ENCODE measurements at places on chromosomes 7 and 10.

- no peak for DNase-seq
Measured at GRCh38 chr7:31311552-31311951, 29.0 kb downstream of the NEUROD6 start.

DNA sequence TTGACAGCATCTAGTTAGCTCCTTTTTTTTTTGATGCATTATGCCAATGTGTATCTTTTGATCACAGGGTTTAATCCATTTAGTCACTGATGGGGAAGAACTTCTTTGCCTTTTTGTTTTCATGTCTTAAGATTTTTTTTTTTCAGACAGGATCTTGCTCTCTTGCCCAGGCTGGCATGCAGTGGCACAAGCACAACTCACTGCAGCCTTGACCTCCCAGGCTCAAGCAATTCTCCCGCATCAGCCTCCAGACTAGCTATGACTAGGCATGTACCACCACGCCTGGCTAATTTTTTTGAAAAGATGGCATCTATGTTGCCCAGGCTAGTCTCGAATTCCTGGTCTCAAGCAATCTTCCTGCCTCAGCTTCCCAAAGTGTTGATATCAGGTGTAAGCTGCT lies 46.4 kb upstream of the PLA2G12B start:
- DNase-seq, result no peak

DNA sequence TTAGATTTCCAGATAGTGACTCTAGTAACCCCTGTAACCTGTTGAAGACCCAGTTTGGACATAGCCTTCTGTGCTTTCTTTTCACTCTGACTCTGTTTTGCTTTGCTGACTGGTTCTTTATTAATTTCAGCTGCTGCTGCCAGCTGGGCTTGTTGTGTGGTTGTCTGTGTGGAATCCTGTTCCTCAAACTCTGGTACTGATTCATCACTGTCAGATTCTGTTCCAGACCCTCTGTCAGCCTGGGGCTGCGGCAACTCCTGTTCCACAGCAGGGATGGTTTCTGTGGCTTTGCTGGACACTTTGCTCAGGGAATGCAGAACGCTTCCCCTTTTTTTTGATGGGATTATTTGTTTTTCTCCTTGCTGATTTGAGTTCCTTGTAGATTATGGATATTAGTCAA lies 104.9 kb downstream of the SEC23IP start:
- DNase-seq, result no peak

DNA sequence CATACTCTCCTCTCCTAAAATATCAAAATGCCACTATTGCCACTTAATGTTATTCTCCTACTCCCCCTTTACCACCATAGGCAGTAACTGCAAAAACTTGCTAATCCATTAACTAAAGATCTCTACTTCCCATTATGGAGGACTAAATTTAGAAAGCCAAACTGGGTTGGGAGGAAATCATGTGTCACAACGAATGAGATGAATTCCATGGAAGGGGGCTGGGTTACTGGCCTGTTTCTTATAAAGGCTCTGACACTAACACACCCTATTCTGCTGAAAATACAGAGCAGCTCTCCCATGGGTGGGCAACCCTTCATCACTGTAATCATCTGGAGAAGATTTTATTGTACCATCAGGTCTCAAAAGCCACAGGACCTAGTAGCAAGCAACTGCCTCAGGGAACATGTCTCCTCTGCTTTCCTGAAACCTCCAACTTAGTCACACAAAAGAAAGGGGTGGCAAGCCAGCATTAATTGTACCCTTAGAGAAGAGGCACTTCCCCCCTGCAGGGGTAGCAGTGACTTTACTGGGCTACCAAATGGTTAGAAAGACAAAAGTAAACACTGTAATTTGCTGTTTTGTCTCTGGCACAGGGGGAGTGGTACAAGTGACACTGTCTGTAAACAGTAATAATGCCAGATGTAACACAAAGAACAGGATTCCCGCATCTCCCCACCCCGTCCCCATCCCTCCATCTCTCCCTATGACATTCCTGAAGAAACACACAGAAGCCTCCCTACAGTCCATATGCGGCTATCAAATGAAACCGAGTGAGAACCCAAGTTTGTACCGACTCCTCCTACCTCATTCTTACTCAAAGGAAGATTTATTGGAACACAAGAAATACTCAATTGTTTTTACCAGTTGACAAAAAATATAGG lies 81.6 kb downstream of the ARMH3 start:
- no peak for DNase-seq

GRCh38 chr10:73097305-73097670 lies 622 bp upstream of the P4HA1 start:
- no peak for DNase-seq

All from activated CD4-positive, alpha-beta T cell treated with anti-CD3 and anti-CD28 coated beads for 48 hours (primary cell).